Activated CD4-positive, alpha-beta T cell treated with anti-CD3 and anti-CD28 coated beads, Interleukin-2, amount 10 ng/mL, durations not matched to agents 24 days and 14 days (primary cell): ENCODE measurements at places on chromosomes 12 and 14.

DNA sequence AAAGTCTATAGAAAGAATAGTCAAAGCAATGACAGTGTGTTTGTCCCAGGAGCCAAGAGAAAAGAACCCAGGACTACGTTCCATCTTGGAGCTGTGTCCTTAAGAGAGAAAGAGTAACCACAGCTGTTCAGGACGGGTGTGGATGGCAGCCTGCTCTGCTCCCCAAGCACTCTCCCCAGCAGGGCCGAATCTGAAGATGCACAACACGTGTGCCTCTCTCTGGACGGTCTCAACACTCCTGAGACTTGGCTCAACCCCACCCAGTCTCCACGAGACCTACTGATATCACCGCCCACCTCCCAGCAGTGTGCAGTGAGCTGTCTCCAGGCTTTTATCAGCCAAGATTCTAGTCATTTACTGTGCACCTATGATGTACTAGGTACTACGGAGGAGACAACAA is 27.3 kb upstream of the ANO2 start:
- H3K27me3 ChIP-seq = peaks cover 2% of the 10 kb centered on the region
- no peaks in the 10 kb centered on the region for H3K36me3 ChIP-seq
- no peak overlapping the region for H3K27ac ChIP-seq

GRCh38 chr14:90184571-90185266 is 71.6 kb upstream of the PSMC1 start:
- H3K4me3 ChIP-seq = no peak overlapping the region
- no peaks in the 10 kb centered on the region for H3K36me3 ChIP-seq
- peaks cover 7% of the 10 kb centered on the region for H3K27me3 ChIP-seq
- DNase-seq = no peak
- H3K27ac ChIP-seq = no peak overlapping the region

- DNase-seq = peak; percentile 58
- H3K4me1 ChIP-seq = no peaks in the 10 kb centered on the region
- H3K27ac ChIP-seq = no peak overlapping the region
- H3K36me3 ChIP-seq = no peaks in the 10 kb centered on the region
- H3K4me3 ChIP-seq = no peak overlapping the region
Measured at GRCh38 chr12:100554608-100555077, 18.8 kb upstream of the GAS2L3 start.

- H3K27me3 ChIP-seq = peaks cover 54% of the 10 kb centered on the region
- H3K4me1 ChIP-seq = peaks cover 10% of the 10 kb centered on the region
- H3K36me3 ChIP-seq = peaks cover 2% of the 10 kb centered on the region
- no peak overlapping the region for H3K4me3 ChIP-seq
- no peak for DNase-seq
Measured at GRCh38 chr14:32940711-32941667, 2.3 kb downstream of the NPAS3 start.

GRCh38 chr12:119381471-119382235 is 47.1 kb downstream of the CCDC60 start:
- no peak overlapping the region for H3K27ac ChIP-seq
- H3K36me3 ChIP-seq = no peaks in the 10 kb centered on the region
- no peak overlapping the region for H3K4me3 ChIP-seq
- no peak for DNase-seq
- H3K27me3 ChIP-seq = no peaks in the 10 kb centered on the region

DNA sequence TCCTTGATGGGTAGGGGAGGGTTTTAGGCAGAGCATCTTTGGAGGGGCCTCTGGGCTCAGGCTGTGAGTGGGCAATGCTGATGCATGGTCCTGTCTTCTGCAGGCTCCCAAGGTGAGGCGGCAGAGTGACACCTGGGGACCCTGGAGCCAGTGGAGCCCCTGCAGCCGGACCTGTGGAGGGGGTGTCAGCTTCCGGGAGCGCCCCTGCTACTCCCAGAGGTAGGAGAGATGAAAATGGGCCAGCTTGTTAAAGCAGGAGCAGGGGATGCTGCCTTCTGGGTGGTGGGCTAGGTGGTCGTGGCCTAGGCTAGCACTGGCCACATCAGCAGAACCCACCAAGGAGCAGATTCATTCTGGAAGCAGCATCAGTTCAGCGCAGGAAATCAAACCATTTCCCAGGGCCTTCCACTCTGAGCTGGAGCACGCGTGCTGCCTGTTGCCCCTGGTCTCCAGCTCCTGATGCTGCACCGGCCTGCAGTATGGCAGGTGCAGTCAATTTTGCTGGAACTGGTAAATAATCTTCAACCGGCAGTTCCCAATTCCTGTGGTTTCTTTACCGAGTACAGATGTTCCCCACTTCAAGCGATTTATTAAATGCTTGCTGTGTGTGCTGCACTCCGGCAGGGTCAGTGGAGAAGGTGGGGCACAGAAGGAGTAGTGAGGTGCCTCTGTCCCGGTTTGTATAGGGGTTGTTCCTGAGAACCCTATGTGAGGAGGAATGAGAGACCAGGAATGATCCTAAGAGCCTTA is 7.4 kb downstream of the PAPLN start:
- H3K36me3 ChIP-seq = no peaks in the 10 kb centered on the region
- H3K4me1 ChIP-seq = peaks cover 37% of the 10 kb centered on the region
- H3K4me3 ChIP-seq = peak overlapping the region; percentile 79
- no peak overlapping the region for H3K27ac ChIP-seq
- no peak for DNase-seq
- peaks cover 52% of the 10 kb centered on the region for H3K27me3 ChIP-seq

- no peak overlapping the region for H3K27ac ChIP-seq
- DNase-seq = no peak
- peaks cover 2% of the 10 kb centered on the region for H3K27me3 ChIP-seq
- H3K4me1 ChIP-seq = no peaks in the 10 kb centered on the region
Measured at GRCh38 chr14:51028851-51029754, 65.8 kb downstream of the TRIM9 start.

- DNase-seq = no peak
- H3K4me3 ChIP-seq = no peak overlapping the region
- no peak overlapping the region for H3K27ac ChIP-seq
- H3K4me1 ChIP-seq = no peaks in the 10 kb centered on the region
Measured at GRCh38 chr14:85618390-85618789, 88.4 kb downstream of the FLRT2 start.

DNA sequence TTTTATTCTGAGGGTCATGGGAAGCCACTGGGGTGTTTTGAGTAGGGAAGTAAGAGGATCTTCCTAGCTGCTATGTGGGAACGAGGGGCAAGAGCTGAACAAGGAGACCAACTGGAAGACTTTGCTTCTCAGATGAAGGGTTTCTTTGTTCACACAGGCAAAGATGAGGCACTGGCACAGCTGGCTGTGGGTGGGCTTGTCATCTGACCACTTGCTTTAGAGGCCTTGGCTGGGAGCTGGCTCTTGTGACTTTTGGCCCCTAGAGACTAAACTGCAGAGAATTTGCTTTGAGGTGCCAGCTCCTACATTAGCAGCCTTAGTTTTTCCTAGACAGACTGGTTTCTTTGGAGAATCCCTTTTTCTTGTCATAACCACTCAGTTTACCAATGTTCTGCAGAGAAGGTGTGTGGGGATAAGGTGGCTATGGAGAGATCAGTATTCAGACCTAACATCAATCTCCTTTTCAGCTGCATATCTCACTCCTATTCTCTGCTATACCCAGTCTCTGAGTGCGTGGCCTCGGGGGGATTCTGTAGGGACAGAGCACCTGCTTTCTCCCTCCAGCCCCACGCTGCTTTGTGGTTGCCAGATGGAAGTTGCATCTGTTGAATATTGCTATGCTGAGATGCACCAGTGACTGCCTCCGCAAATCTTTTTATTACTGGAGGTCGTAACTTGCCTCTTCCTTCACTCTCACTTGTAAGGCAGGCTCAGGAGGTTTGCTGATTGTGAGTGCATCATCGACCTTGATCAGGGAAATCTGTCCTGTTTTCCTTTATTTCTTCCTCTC is 12.7 kb downstream of the PPP2R5C start:
- H3K27me3 ChIP-seq = peaks cover 2% of the 10 kb centered on the region

DNA sequence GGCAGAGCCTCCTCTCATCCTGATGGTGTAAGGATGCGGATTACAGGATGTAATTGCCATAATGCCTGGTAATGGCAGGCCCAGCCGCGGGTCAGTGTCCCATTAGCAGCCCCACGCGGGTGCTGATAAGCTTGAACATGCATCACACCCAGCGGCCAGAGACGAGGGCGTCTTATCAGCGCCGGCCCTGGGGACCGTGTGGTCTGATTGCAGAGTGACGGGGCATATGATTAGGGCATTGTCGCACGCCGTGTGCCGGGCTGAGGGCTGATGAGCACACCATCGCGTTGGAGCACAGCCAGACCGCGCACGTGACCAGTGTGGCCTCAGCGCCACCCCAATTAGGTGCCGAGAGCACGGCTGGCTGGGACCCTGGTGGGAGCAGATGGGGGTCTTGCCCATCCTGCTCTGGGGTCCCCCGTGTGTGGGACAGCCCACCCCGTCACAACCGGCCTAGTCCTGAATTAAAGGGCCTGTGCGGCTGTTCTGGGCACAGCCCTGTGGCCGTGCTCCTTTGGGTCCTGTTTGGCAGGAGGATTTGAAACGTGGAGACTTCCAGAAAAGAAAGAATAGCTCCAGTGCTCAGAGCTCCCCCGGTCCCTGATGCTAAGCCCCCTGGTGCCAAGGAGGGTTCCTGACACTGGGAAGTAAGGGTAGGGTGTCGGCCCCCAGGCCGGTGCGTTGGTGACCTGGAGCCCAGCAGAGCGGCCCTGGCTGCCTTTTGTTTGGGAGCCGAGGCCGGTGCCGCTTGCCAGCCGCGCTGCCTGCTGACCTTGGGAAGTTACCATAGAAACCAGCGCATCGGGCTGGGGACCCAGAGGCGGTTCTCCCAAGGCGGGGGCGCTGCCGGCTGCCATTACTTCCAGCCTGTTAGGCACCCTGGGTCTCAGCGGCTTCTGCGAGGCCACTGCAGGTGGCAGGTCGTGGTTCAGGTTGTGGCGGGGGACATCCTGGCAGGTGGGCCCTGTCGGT is 20.7 kb downstream of the KIF26A start:
- no peaks in the 10 kb centered on the region for H3K4me1 ChIP-seq
- H3K4me3 ChIP-seq = no peak overlapping the region
- DNase-seq = no peak
- no peaks in the 10 kb centered on the region for H3K27me3 ChIP-seq
- H3K36me3 ChIP-seq = no peaks in the 10 kb centered on the region

- DNase-seq = no peak
- no peaks in the 10 kb centered on the region for H3K36me3 ChIP-seq
- H3K27ac ChIP-seq = no peak overlapping the region
Measured at GRCh38 chr12:30169839-30170591, 386.3 kb upstream of the TMTC1 start.

GRCh38 chr14:74973003-74973653 is 17.7 kb upstream of the PGF start:
- no peaks in the 10 kb centered on the region for H3K36me3 ChIP-seq
- peaks cover 6% of the 10 kb centered on the region for H3K27me3 ChIP-seq
- H3K4me3 ChIP-seq = no peak overlapping the region
- peak; percentile 67 for DNase-seq

- H3K4me3 ChIP-seq = no peak overlapping the region
- no peak overlapping the region for H3K27ac ChIP-seq
- DNase-seq = no peak
- H3K36me3 ChIP-seq = no peaks in the 10 kb centered on the region
- H3K4me1 ChIP-seq = peaks cover 33% of the 10 kb centered on the region
Measured at GRCh38 chr14:68257969-68258368, 438.4 kb downstream of the RAD51B start.

DNA sequence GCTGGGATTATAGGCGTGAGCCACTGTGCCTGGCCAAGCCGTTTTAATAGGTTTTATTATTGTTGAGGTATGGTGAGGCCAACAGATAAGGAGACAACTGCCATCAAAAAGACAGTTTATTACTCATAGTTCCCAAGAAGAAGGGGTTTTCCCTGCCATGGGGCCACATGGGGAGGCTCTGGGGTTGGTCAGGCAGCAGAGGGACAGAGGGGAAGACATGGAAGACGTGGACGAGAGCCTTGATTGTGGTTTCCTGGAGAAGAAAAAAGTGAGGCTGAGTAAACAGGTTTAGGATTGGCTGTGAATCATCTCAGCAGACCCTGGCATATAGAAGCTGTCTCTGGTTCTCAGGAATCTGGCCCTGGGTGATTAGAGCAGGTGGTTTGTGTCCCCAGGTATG is 69.9 kb downstream of the FOXN4 start:
- DNase-seq = no peak
- H3K4me3 ChIP-seq = no peak overlapping the region
- H3K27ac ChIP-seq = no peak overlapping the region
- no peaks in the 10 kb centered on the region for H3K27me3 ChIP-seq
- H3K36me3 ChIP-seq = no peaks in the 10 kb centered on the region

DNA sequence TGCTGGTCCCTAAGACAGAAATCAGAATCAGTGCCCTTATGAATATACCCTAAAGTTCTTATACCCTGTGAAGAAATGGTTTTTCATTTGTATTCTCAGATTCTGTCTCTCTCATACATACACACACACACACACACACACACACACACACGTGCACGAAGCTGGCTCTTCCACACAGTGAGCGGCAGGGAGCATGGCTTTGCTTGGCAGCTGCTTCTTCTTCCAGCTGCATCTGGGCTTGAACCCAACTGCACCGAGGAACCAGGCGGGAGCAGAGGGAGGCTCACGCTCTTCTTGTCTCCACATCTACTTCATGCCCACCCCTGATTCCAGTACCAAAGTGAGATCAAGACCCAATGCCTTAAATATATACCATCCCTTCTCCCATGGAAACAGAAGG is 19.4 kb downstream of the GRIN2B start:
- no peak overlapping the region for H3K4me3 ChIP-seq
- H3K27ac ChIP-seq = no peak overlapping the region
- H3K4me1 ChIP-seq = no peaks in the 10 kb centered on the region
- no peaks in the 10 kb centered on the region for H3K36me3 ChIP-seq
- no peak for DNase-seq

DNA sequence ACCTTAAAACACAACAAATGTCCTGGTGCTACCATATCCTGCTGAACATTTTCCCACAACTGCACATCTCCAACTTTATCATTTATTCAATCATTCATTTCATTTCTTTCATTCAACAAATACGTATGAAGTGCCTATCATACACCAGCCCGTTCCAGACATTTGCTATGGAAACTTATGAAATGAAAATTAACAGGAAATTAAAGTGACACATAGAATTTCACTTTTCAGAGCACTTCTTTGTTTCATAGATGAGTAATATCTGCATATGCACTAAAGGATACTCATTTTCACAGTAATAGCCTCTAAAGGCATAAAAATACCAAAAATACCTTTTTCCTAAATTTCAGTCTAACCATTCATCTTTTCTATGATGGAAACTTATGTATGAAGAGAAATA is 12.6 kb downstream of the CNIH1 start:
- no peak for DNase-seq
- H3K4me3 ChIP-seq = no peak overlapping the region
- no peaks in the 10 kb centered on the region for H3K27me3 ChIP-seq

- H3K27ac ChIP-seq = no peak overlapping the region
- DNase-seq = peak; percentile 43
- H3K36me3 ChIP-seq = no peaks in the 10 kb centered on the region
- peaks cover 16% of the 10 kb centered on the region for H3K27me3 ChIP-seq
- no peak overlapping the region for H3K4me3 ChIP-seq
Measured at GRCh38 chr14:101620031-101620788, 58.9 kb downstream of the DIO3 start.

GRCh38 chr14:98591161-98591560 is 680.8 kb downstream of the BCL11B start:
- no peaks in the 10 kb centered on the region for H3K4me1 ChIP-seq
- H3K36me3 ChIP-seq = no peaks in the 10 kb centered on the region
- no peak overlapping the region for H3K27ac ChIP-seq
- no peak overlapping the region for H3K4me3 ChIP-seq
- no peak for DNase-seq

GRCh38 chr12:127680516-127680915 is 586.5 kb upstream of the TMEM132C start:
- no peaks in the 10 kb centered on the region for H3K4me1 ChIP-seq
- no peaks in the 10 kb centered on the region for H3K27me3 ChIP-seq
- no peak for DNase-seq
- H3K4me3 ChIP-seq = no peak overlapping the region
